Right renal pelvis (tissue), 4 donors: ENCODE measurements at places on chromosomes 5 and 9.

- no peak for DNase-seq
Measured at GRCh38 chr5:54471398-54471797, 15.9 kb downstream of the HSPB3 start.

GRCh38 chr9:35564658-35565061 lies 40.4 kb upstream of the TESK1 start:
- DNase-seq, result no peak

GRCh38 chr5:133939668-133940067 lies 28.8 kb downstream of the C5orf15 start:
- no peak for DNase-seq

GRCh38 chr5:32044939-32045338 lies 129.2 kb downstream of the GOLPH3 start:
- no peak for DNase-seq

GRCh38 chr5:164799391-164799790 lies 1294.0 kb downstream of the MAT2B start:
- DNase-seq, result no peak

DNA sequence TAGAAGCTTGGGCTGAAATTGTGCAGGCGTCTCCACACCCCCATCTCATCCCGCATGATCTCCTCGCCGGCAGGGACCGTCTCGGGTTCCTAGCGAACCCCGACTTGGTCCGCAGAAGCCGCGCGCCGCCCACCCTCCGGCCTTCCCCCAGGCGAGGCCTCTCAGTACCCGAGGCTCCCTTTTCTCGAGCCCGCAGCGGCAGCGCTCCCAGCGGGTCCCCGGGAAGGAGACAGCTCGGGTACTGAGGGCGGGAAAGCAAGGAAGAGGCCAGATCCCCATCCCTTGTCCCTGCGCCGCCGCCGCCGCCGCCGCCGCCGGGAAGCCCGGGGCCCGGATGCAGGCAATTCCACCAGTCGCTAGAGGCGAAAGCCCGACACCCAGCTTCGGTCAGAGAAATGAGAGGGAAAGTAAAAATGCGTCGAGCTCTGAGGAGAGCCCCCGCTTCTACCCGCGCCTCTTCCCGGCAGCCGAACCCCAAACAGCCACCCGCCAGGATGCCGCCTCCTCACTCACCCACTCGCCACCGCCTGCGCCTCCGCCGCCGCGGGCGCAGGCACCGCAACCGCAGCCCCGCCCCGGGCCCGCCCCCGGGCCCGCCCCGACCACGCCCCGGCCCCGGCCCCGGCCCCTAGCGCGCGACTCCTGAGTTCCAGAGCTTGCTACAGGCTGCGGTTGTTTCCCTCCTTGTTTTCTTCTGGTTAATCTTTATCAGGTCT lies at the start of gene C9orf72:
Gene C9orf72, minus strand, starts transcription at position 564 of the 716 bp plus-strand sequence. CDS start 6,361 bp downstream, outside the sequence.
- peak; percentile 66 for DNase-seq
